ENCODE measurements at places on chromosomes 5 and 9.

- no peak for DNase-seq
Observed at GRCh38 chr9:81823672-81824554, 104.3 kb upstream of the SPATA31D4 start.

DNA sequence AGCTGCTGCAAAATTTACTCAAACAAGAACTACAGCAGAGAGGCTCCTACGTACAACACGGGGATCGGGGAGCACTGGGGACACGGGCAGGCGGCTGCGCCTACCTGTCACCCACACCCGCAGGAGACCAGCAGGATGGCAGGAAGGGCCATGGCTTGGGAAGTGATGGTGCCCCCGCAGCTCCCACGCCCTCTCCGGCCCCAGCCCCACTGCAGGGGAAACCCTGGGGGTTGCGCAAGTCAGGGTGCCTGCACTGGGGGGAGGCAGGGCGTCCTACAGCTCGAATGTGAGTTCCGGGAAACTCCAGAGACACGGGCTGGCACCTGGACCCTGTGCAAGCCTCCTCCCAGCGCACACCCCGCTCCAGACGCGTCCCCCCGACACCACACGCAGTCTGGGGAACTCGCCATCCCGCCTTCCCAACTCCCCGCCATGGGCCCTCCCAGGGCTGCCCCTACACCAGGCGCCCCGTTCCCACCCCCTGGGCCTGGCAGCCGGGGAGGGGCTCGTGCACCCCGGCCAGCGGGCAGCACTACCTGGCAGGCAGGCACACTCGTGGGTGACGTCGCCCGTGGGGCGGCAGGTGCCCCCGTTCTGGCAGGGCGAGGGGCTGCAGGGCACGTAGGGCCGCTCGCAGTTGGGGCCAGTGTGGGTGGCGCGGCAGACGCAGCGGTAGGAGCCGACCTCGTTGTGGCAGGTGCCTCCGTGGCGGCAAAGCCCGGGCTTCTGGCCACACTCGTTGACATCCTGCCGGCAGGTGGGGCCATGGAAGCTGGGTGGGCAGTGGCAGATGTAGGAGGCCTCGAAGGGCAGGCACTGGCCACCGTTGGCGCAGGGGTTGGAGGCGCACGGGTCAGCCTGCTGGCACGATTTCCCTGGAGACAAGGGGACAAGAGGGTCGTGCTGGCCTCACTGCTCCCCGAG is 23.3 kb downstream of the NOTCH1 start:
- no peak for DNase-seq

DNA sequence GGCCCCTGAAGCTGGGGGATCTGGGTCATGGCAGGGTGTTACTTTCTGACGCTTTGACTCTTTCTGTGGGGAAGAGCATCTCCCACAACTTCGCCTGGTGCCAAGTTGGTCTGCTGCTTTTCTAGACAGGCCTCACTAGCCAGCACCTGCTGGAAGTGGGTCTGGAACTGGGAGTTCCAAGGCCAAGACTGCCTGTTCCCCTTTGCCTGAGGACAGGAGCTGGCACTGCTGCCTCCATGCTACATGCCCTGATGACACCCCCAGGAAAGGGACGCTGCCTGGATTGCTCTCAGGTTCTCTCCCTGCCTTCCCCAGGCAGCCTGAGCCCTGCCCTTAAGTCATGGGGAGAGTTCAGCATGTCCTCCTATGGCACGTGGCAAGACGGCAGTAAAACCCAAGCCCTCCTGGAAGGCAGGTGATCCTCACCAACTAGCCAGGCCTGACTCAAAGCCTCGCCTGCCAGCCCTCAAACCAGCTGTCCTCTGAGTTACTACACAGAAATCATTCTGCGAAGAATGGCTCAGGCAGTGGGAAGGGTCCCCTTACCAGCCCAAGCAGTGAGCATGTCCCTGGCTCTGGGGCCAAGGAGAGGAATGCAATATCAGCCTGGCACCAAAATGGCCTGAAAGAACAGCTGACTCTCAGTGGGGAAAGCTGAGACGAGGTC is 35.8 kb downstream of the SEC61B start:
- no peak for DNase-seq

GRCh38 chr5:109141222-109142200 is 268.3 kb downstream of the PJA2 start:
- DNase-seq, result no peak

- DNase-seq, result no peak
Observed at GRCh38 chr9:20015427-20015931, 226.6 kb upstream of the SLC24A2 start.

GRCh38 chr5:1503241-1504068 is 20.3 kb downstream of the LPCAT1 start:
- DNase-seq, result no peak

DNA sequence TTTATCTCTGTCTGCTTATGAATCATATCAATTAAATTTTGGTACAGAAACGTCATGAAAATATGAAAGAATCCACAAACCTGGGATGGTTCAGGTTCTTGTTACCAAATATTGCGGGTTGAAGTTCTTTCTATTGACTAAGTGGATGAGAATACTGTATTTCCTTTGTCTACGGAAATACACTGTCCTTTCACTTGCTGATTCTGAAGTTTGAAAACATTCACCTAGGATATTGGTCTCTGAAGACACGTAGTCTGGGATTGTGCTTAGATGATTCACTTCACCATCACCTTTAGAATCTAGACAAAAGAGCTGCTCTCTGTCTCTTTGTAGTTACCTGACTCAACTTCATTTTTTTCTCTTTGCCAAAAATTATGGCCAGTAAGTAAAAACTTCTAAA is 222.4 kb downstream of the FBN2 start:
- no peak for DNase-seq

DNA sequence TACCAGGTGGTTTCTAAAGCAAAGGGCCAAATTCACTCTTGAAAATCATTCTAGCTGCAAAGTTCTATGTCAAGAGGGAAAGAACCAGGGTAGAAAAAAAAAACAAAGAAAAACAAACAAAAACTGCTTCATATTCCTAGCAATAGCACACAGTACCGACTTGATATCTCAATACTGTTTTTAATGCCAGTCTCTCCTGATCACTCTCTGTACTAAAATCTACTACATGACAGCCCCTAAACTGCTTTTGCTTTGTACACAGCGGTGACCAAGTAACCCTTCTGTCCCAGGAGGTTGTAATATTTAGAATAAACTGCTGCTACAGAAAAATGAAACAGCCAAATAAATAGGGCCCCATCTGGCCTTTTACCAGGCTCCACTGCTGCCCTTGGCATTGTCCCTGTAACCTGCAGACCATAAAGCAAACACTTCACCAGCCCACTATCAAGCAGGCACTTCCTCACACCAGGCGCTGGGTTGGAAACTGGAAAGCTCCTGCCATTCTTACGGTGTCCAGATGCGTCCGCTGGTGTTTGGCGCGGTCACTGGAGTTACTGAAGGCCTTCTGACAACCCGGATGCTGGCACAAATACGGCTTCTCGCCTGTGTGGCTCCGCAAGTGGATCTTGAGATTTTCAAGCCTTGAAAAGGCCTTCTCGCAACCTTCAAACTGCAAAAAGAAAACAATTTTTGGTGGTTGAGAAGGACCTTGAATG is 363.2 kb downstream of the GLIS3 start:
- DNase-seq, result no peak

DNA sequence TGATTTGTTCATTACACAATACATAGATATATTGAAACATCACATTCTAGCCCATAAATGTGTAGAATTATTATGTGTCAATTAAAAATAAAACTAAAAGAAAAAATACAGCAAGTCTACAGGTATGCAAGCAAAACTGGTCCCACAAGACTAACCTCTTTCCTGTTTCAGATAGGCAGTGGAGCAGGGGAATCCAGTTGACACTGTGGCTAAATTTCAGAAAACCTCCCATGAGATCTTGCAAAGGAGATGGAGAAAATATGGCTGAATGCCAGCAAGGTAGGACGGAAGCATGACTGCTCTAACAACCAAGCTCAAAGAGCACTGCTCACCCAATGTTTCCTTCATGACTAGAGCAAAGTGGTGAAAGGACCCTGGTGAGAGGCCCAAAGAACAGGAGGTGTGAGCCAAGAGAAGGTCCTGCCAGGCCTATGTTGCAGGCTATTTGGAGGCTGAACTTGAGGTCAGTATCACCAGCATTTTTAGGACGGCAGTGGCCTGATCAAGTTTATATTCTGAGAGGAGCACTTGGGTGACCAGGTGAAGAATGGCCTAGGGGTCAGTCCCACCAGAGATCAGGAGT is 1.1 kb upstream of the SH3TC2 start:
- DNase-seq, result no peak

DNA sequence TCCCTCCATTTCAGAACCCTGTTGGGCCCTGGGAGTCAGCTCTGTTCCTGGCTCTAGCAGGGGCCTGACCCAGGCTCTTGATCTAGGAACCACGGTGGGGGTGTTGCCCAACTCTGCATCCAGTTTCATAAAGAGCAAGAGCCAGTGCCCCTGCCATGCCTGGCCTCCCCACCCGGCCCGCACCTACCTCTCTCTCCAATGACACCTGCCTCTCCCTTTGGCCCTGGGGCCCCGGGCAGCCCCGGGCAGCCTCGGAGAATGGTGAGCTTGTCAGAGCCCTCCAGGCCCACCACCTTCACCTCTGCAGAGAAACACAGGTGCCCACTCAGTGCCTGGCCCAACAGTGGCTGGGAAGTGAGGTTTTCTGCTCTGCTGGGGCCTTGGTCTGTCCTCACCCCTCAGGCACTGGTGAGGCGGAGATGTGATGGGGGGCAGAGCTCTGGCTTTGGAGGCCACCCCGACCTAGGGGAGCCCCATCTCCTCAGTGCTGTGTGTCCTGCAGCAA is 1.5 kb downstream of the FCN1 start:
- no peak for DNase-seq

DNA sequence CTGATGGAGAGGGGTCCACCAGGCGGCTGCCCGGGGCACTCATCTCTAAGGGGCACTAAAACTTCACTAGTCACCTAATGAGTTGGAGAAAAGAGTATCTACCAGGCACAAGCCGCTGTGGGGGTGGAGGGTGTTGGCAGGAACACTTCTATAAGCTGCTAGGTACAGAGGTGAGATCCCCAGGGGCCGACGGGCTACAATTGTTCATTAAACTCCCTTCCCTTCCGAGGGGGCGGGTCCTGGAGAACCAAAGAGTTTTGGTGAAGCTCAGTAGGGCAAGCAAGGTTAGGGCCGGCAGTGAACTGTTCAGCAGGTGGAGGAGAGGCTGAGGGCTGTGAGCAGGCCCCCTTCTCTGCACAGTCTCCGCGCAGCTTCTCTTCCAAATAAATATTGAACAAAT is 78.7 kb upstream of the ARAP3 start:
- DNase-seq, result no peak

DNA sequence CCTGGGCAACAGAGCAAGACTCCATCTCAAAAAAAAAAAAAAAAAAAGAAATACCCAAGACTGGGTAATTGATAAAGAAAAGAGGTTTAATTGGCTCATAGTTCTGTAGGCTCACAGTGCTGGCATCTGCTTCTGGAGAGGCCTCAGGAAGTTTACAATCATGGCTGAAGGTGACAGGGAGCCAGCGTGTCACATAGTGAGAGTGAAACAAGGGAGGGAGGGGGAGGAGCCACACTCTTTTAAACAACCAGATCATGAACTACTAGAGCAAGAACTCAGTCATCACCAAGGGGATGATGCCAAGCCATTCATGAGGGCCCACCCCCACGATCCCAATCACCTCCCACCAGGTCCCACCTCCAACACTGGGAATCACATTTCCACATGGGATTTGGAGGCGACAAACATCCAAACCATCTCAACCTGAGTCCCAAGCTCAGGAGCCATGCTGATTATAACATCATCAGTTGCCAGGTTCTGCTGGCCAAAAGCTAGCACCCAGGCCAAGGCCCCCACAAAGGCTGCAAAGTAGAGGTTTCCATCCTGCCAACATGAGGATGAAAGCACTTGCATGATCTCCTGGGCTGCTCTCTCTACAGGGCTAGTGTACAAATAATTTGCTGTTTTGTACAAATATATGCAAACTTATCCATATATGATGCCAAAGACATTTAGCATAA is 15.3 kb downstream of the DENND1A start:
- DNase-seq, result no peak

- DNase-seq, result peak; percentile 4
Observed at GRCh38 chr9:80932181-80932580, 757.2 kb downstream of the TLE1 start.

DNA sequence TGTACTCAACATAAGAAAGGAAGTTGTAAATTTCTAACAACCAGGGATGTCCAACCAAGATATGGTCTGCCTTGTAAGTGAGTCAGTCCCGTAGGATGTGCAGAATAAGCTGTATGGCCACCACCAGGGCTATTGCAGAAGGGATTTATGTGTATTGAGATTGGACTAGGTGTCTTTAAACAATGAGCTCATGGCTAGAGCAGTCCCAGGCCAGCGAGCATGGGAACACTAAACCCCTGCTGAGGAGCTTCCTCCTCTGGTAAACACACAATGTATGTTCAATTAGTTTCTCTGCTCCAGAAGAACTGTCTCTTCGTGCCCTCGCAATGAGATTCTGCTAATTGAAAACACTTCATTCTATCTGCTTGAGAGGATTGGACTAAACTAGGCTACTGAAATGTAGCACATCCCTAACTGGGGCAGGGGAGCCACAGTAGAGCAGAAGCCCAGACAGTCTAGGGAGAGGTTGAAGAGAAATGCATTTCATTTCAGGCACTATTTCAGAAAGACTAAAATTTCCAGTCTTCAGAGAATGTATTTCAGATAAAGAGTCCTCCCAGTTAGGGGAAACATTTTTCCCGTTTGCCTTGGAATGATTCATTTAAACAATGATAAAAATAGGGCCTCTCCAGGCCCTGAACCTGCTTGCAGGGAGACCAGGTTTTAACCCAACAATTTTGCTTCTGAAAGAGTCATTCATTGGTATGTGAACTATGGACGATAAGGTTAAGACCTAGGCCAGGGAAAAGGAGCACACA is 154.7 kb downstream of the FAM114A2 start:
- DNase-seq, result peak; percentile 54

- DNase-seq, result peak; percentile 54
Observed at GRCh38 chr9:121637713-121638220, 13.7 kb upstream of the DAB2IP start.

DNA sequence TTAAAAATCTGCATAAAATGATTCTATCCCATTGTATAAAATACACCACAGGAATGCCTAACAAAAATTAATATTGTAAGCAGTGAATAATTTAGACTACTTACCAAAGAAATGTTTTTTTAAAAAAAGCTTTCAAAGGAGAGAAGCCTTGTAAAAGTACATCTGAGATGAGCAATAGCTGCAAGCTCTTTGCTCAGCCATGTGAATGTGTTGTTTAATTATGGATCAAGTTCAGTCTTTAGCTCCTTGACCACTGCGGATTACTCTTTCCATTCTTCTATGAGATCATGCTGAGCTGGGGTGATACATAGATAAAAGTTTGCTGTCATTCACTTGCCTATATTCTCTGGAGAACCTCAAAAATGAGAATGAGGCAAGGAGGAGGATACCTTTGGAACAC is 782.4 kb upstream of the ZNF608 start:
- no peak for DNase-seq

DNA sequence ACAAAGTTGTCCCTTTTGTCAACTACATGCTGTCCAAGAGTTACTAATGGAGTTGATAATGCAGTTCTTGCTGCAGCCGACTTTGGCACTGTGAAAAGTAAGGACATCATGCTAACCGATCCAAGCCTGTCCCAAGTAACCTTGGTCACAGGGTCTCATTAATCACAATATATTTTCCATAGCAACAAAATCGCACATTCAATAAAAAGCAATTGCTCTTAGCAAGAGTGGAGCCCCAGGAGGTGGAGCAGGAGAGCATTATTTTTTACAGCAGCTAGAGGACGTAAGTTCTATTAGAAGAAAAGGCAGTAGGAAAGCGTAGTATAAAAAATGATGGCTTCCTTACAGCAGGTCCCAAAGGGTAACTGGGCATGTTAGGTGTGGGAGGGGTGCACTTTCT is 570.3 kb downstream of the EBF1 start:
- no peak for DNase-seq
